T follicular helper cell (primary cell): ENCODE measurements at places on chromosomes 3 and 15.

DNA sequence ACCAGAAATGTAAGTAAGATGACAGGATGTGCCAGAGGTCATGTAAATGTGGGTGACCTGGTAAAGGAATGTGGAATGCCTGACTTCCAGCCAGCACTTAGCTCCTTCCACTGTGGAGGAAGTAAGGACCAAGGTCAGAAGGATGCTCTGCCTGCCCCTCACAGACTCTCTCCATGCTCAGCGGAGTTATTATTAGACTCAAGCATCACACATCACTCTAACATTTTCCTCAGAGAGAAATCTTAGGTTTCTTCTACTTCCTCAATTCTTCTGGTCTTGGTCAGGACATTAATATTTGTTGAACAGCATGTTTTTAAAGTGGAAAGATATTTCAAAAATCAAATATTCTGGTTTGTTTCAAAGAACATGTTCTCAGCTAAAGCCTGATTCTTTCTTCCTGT lies 231.4 kb upstream of the WNT5A start:
- DNase-seq = no peak

DNA sequence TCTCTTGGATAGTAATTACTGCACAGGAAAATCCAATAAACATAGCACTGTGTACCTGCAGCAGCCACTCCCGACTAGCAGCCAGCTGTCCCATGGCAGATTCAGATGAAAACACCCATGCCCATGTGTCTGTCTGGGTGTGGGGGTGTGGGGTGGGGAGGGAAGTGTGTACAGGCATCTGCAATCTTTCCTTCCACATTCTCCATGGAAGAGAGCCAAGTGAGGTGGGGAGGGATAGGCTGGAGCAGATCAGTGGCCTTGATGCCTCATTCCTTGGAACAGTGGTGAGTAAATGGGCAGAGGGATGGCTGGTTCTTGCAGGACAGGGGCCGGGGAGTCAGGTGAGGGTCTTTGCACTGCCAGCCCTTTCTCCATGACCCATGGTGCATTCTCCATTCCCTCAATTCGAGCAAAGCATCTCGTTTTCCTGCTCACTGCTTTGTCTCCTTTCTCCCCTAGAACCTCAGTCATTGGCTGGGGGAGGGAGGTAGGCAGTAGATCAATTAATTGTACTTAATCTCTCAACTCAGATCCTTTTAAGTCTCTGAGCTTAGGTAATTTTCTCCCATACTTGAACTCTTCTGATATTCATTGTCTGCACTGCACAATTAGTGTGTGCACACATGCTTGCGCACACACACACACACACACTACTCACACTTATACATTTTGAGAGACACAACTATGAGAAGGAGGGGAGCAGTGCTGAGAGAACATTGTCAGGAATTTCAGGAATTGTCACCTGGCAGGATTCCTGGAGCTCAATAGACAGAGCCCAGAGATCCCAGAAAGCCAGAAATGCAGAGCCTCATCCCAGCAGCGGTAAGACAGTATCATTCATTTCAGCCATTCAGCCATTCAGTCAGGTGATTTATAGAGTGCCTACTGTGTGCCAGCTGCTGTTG lies 31.9 kb downstream of the PDIA5 start:
- no peak for DNase-seq

GRCh38 chr15:77482570-77482969 lies 61.9 kb downstream of the HMG20A start:
- DNase-seq = no peak

DNA sequence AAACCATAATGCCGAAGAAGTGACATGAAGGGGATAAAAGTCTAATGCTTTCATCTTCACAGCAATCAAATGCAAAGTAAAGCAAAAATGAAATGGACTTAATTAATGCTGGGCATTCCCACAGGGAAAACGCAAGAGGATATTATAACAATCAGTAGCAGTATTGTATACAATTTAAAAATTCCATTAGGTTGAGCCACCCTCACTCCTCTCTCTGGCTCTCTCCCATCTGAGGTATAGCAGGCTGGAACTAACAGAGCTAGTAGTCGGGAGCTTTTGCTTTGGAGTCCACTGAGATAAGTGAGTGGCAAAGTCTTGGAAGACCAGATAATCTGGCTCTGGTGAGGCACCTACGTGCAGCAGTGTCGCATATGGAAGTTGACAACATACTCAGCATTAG lies 33.9 kb downstream of the DET1 start:
- no peak for DNase-seq
